ENCODE measurements at places on chromosomes 7 and 10.
A peak's percentile ranks its signal among the peaks of the same experiment; 100 is the strongest.

- no peak for DNase-seq
Measured at GRCh38 chr10:72312865-72313391, 39.2 kb downstream of the DDIT4 start.

DNA sequence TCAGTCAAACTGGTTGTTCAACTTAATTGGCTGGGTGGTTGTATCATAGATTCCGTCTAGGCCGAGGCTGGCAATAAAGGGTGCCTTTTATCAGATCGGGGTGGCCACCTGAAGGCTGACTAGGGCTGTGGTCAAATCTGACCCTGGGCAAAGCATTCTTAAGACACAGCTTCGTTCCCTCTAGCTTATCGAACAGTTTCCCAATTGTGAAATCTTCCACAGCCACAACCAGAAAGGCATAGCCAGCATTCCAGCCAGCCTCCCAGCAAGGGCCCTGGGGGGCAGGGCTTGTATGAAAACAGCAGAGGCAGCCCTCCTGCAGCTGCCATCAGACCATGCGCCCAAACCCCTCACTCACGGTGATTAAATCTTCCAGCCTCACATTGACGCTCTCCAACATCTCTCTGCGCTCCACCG lies 42.5 kb upstream of the TMEM213 start:
- no peak for DNase-seq

GRCh38 chr10:79947083-79947415 lies 1.9 kb downstream of the SFTPD start:
- DNase-seq, result no peak

DNA sequence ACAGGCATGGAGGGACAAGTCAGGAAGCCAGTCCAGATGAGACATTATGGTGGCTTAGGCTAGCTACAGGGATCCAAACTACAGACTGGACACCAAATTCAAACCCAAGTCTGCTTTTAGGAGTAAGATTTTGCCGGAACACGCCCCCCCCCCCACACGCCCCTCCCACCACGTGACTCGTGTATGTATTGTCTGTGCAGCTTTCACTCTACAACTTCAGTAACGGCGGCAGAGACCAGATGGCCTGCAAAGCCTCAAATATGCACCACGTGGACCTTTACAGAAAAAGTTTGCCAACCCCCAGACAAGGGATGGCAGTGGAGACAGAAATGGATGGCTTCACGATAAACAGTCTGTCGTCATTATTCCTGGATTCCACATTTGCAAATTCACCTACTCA lies 14.5 kb downstream of the HIPK2 start:
- no peak for DNase-seq

DNA sequence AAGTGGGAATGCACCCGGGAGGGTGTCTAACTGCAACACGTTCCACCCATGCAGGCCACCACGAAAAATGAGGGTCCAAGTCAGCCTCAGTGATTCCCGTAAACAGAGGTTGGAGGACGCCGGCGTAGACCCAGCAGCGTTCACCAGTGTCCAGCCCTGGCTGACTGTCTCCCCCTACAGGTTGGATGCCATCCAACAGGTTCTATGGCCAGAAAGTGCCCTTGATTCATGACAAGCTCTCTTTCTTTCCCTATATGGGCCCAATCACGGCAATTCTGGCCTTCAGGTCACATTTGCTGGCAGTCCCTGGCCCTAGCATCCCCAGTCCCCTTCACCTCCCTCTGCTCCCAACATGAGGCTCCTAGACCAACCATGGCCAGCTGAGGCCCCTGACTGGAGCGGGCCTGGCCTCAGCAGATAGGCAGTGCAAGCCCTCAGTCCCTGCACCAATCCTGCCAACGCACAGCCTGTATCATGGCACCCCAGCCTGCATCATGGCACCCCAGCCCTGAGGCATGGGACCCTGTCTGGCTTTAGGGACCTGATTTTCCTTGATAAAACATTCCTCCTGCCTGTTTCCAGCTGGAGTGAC lies 227.4 kb downstream of the GRID1 start:
- DNase-seq, result peak; percentile 12

GRCh38 chr10:113165673-113166072 lies 215.6 kb downstream of the TCF7L2 start:
- DNase-seq, result no peak

DNA sequence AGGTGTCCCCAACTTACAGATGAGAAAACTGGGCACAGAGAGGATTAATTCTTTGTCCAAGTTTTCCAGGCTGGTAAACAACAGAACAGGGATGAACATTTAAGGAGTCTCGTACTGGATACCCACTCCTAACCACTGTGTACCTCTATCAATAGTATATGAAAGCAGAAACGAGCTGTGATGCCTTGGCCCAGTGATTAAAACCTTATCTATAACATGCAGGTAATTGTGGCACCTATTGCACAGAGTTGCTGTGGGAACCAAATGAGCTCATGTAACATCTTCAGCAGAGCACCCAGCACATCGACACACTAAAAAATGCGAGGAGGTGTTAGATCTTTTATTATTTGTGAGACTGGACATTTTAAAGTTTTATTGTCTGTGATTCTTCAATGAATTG lies 1.6 kb downstream of the TMEM273 start:
- DNase-seq, result no peak

GRCh38 chr10:21138769-21139340 lies 241.7 kb upstream of the NEBL start:
- no peak for DNase-seq

DNA sequence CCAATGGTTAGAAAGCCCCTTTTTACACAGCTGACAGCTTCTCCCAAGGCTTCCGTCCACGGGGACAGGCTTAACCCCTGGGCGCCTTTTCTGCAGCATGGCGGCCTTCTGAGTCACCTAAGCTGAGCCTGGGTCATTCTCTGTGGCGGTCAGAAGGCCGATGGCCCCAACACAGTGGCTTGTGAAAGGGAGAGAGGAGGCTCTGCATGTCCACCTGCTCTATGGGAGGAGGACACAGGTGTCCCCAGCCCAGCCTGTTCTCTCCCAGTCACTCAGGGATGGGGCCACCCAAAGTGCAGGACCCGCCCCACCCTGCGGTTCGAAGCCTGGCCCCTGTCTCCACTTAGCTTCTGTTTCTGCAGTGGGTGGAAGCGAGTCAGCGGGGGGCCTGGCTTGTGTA lies 20.4 kb upstream of the TTYH3 start:
- DNase-seq, result no peak

DNA sequence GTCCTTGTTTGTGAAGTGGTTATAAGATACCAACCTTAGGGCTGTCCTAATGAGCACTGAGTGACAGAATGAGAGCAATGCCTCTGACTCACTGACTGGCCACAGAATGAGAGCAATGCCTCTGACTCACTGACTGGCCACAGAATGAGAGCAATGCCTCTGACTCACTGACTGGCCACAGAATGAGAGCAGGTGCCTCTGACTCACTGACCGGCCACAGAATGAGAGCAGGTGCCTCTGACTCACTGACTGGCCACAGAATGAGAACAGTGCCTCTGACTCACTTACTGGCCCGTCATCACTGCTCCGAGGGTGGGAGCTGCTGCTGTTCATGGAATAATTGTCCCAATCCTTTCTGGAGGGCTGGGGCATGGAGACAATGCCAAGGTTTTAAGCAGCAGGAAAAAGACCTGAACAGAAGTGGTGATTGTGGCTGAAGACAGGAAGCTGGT lies 265.2 kb upstream of the PPP2R2D start:
- DNase-seq, result no peak
